ENCODE measurements at places on chromosomes 4 and X.
A peak's percentile ranks its signal among the peaks of the same experiment; 100 is the strongest.

DNA sequence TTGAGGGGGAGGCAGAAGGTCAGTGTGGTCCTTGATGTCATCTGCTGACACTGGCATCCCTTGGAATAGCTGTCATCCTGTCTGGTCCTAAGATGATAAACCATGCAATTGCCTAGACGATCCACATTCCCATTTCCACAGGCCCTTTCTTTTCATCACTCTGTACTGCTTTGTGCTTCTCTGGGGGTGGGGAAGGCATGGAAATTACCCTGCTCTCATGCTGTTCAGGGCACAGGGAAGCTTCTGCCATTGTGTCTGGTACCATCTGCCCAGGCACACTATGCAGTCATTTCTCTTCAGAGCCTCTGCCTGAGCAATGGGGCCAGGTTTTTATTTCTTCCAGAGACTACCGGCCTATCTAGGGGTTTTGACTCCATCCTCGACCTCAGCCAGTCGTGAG is 49.7 kb upstream of the ELOVL6 start:
- DNase-seq = no peak

- DNase-seq = peak; percentile 59
These were observed 2.0 kb upstream of the SPP1 start for GRCh38 chr4:87973283-87974169.

- DNase-seq = no peak
These were observed 10.0 kb upstream of the PLK4 start for GRCh38 chr4:127870688-127871087.

DNA sequence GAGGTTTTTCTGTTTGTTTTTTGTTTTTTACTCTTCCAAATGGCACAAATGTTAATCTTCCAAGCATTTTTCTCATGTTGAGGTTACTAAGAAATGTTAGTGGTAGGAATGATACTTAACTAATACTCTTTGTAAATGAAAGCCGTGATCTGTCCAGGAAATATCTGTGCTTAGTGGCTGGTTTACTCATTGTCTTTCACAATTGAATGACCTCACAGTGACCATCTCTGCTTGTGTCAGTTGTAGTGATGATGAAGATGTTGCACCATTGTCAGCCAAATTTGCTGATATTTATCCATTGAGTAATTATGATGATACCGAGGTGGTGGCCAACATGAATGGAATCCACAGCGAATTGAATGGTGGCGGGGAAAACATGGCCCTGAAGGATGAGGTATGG is 93.5 kb downstream of the TNIP2 start:
- no peak for DNase-seq

GRCh38 chr4:120010646-120011045 is 56.0 kb downstream of the MAD2L1 start:
- no peak for DNase-seq

- DNase-seq = no peak
These were observed 35.5 kb upstream of the AMELX start for GRCh38 chrX:11257711-11258110.

- no peak for DNase-seq
These were observed 68.8 kb downstream of the SLC2A9 start for GRCh38 chr4:9952415-9952950.

DNA sequence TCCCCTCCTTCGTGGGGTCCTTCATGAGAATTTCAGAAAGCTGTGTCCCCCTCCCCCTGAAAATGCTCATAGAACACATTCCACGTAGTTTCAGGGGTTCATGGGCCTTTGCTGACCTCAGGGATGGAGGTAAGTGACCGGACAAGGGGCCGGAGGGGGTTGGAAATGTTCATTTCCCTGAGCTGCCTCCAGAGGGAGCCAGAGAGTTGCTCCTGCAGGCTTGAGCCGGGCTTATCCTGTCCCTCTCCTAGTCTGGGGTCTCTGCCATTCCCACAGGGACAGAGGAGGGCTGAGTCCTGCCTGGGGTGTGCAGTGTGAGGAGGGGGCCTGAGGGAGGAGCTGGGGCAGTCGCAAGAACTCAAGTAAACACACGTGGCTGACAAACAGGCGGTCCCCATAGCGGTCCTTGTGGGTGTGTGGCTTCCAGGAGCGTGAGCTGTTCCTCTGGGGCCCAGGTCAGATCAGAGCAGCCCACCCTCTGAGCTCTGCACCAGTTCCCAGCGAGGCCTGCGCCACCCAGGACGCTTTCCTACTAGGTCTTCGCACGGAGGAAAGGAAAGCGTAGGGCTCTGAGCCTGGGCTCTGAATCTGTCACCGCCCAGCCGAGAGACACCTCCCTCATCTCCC is 62.5 kb downstream of the WFS1 start:
- no peak for DNase-seq

GRCh38 chrX:137684591-137684990 is 118.7 kb downstream of the ZIC3 start:
- no peak for DNase-seq

GRCh38 chrX:24494647-24495075 is 29.6 kb downstream of the PDK3 start:
- DNase-seq = no peak

GRCh38 chrX:31070057-31070468 is 1.8 kb downstream of the FTHL17 start:
- DNase-seq = no peak

GRCh38 chr4:162131256-162131655 is 32.5 kb downstream of the FSTL5 start:
- no peak for DNase-seq

- DNase-seq = no peak
These were observed 145.1 kb upstream of the CTSO start for GRCh38 chr4:156098805-156099204.

GRCh38 chrX:48001260-48001659 is 2.5 kb downstream of the ZNF182 start:
- DNase-seq = no peak

- no peak for DNase-seq
These were observed 113.1 kb downstream of the QDPR start for GRCh38 chr4:17398805-17399204.

DNA sequence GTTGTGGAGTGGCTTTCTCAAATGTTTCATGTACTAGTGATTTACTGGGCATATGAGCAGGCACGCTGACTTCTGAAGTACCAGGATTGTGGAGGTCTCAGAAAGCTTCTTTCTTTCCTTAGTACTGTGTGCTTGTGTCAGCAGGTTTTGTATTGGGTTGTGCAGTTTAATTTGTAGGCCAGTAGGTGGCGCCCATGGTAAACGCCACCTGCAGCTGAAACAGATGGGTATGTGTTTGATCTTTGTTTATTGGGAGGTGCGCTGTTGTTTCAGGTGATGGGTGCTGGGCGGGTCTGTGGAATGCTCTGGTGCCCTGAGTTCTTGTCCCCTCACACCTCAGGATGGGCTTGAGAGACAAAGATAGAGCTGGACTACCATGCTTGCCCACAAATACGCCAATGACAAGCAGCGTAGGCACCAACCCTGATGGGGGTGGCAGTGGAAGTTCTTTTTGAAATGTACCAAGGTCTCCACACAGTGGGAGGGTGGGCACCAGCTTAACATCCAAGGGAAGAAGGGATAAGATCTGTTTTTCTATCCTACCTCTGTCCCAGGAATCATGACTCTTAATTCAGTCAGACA is 141.5 kb downstream of the RPS6KA6 start:
- no peak for DNase-seq

GRCh38 chr4:150247184-150247583 is 168.9 kb downstream of the DCLK2 start:
- no peak for DNase-seq

GRCh38 chrX:131828482-131828881 is 194.6 kb upstream of the STK26 start:
- no peak for DNase-seq

- DNase-seq = no peak
These were observed 118.8 kb downstream of the ZNF827 start for GRCh38 chr4:145819853-145820181.

- no peak for DNase-seq
These were observed 836.0 kb downstream of the PDHA2 start for GRCh38 chr4:96675896-96676295.

- DNase-seq = no peak
These were observed 65.1 kb upstream of the CCDC160 start for GRCh38 chrX:134171661-134172587.

DNA sequence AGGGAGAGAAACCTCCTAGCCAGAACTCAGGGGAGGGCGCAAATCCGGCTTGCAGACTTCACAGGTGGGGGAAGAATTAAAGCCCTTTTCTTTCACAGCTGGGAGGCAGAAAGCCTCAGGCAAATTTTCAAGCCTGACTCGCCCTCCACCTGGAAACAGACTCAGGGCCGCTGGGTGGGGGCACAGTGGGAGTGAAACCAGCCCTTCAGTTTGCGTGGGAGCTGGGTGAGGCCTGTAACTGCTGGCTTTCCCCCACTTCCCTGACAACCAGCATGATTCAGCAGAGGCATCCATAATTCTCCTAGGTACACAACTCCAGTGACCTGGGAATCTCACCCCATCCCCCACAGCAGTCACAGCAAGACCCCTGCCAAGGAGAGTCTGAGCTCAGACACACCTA is 206.9 kb upstream of the INTU start:
- DNase-seq = no peak

DNA sequence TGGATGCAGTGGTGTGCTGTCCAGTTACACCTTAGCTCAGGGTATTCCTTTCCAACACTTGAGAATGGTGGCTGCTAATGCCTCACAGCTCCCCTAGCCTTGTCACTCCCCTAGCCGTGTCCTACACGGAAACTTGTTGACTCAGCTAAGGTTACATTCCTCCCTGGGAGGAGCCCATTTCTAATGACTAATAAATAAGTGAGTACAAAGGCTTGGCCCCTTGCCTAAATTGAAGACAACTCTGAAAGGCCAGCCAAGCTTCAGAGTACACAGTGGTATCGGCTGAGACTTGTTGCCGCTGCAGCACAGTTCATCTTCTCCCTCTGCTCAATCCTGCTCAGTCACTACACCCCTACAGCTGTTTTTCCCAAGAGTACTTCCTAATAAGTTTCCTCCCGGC is 21.2 kb upstream of the SLC25A31 start:
- peak; percentile 91 for DNase-seq

DNA sequence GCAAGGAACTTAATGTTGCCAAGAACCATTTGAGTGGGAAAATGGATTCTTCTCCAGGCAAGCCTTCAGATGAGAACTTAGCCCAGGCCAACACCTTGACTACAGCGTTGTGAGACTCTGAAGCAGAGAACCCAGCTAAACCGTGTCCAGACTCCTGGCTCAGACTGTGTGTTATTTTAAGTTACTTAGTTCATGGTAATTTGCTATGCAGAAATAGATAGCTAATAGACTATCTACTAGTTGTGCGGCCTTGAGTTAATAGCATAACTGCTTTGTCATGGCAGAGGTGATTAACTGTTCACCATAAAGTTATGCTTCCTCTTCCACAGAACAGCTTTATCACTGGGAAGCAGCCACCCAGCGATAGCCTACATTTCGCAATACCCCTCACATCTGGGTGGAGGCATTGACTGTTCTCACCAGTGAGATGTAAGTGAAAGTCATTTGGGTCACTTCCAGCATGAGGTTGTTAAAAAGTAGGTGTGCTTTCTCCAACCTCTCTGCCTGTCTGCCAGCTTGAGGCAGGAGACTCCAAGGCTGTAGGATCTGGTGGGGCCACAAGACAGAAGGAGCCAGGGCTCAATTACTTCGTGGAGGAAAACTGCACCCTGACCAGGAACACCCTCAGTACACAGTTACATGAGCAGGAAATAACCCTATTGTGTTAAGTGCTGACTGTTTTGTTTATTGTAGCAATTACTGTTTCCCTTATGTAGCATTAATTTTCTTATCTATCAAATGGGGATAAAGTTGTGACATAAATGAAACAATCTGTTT is 94.2 kb downstream of the GPAT3 start:
- DNase-seq = no peak

DNA sequence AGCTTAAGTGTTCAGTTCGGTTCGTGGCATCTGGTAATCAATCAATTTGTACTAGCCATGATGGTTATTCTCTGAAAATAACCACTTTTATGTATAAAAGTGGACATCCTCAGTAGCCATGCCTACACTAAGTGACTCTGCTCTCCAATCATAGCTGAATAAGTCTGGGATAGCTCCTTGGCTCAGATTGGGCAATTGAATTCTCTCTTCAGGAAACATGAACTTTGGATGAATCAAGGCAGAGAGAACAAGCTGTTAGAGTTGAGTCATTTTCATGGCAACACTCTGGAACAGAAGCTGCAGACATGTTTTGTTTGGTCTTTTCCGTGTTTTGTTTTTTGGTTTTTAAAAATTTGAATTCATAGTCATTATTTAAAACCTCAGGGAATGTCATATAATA is 66.8 kb upstream of the TMEM164 start:
- no peak for DNase-seq

DNA sequence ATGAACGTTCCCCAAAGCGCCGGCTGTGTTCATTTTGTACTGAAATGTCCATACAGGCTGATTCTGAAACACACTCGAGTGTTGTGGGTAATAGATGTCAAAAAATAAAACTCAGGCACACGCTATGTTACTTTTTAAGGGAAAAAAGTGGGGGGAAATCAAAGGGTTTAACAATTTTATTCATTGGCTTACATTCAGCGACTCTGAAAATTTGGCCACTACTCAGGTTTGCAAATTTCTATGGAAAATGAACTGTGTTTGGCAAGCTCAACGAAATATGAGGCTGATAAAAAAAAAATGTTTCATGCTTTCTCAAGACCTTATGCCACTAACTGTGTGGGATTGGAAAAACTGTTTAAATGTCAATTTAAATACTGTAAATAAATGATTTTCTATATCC is 18.5 kb downstream of the AMELX start:
- no peak for DNase-seq

GRCh38 chrX:20472148-20472547 is 205.4 kb upstream of the RPS6KA3 start:
- no peak for DNase-seq
